ENCODE measurements at places on chromosomes 6 and 20. TPM values are rescaled to one million over a fixed set of nuclear protein-coding genes. Genes with fewer than 3 reads are reported as not detected.

Gene LHFPL5
- total RNA-seq: not detected

DNA sequence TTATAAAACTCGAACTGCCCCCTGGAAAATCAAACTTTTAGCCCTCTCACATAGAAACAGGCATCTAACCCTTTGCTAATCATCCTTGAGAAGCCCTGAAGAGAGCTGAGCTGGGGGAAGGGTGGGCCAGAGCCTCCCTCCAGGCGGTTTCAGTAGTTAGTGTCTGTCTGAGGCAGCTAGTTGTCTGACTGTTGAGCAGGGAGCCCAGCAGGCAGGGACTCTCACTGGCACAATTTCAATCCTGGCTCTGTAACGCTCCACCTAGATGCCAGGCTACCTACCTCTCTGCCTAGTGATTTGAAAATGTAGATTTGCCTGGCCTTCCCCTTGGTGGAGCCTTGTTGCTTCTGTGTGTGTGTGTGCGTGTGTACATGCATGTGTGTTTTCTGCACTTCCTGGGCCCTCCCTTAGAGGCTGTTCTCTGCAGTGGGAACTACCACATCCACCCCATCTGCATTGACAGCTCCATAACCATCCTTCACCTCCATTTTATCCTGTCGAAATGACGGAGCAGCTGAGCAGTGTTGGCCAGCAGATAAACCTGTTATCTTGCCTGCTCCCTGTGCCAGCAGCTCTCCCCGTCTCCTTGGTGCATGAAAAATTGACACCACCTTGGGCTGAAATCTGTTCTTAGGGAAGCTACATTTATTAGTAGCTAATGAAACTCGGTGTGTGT, 69.6 kb upstream of the VSTM2L start:
- DNase-seq: no peak

DNA sequence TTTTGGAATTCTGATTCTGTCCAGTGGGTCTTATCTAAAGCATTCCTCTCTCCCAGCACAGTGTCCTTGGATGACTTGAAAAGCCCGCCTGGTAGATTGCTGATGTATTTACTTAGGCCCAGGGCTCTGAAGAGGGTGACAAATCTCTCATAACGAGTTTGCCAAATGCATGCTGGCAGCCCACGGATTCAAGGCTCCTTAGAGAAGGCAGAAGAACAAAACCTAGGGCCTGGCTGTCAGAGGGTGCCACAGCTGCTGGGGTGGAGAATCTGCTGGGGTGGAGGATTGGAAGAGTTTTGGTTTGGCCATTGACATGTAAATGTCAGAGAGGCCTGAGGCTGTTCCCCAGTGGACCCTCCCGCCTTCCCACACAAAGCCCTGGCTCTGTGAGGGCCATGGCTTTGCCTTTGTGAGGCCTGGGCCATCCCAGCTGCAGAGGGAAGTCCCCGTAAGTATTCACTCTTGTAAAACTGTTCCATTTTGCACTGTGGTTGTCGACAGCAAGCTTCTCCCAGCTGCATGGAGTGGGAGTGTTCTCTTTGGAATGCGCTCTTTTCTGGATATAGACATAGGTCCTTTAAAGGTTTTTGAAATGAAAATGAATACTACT, 50.3 kb downstream of the ANKRD6 start:
- peak; percentile 6 for DNase-seq

Gene TSBP1
- total RNA-seq: not detected

Gene RGS17
- 8.7 TPM for total RNA-seq

Gene FOXC1
- total RNA-seq: 7.0 TPM
